ENCODE measurements at places on chromosomes 1 and 21.
A peak's percentile ranks its signal among the peaks of the same experiment; 100 is the strongest.

DNA sequence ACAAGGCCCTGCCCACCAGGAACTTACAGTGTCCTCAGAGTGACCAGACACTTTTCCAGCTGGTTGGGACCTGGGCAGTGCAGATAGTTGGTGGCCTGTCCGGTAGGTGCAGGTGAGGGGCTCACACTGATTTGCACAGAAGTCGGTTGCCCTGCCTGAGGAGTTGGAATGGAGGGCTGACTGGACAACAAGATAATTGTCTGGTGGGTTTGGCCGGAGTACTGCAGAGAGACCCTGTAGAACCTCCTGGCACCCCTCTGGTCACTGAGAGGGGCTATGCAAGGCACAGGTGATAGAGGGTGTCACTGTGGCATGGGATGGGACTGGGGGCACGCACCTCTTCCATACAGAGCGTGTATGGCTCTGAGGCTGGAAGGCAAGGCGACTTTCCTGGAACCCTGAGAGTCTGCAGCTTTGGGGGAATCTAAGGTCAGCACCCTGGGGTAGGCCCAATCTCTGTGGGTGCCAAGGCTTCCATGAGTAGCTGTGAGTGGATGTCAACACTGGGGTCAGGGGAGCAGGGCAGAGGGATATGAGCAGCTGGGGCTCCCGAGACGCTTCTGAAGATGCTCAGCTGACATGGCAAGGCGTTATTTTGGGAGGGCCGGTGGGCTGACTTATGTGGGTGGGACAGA lies 7.6 kb upstream of the PLA2G2D start:
- DNase-seq: no peak

GRCh38 chr1:104636581-104636980 lies 886.9 kb downstream of the AMY1C start:
- no peak for DNase-seq

DNA sequence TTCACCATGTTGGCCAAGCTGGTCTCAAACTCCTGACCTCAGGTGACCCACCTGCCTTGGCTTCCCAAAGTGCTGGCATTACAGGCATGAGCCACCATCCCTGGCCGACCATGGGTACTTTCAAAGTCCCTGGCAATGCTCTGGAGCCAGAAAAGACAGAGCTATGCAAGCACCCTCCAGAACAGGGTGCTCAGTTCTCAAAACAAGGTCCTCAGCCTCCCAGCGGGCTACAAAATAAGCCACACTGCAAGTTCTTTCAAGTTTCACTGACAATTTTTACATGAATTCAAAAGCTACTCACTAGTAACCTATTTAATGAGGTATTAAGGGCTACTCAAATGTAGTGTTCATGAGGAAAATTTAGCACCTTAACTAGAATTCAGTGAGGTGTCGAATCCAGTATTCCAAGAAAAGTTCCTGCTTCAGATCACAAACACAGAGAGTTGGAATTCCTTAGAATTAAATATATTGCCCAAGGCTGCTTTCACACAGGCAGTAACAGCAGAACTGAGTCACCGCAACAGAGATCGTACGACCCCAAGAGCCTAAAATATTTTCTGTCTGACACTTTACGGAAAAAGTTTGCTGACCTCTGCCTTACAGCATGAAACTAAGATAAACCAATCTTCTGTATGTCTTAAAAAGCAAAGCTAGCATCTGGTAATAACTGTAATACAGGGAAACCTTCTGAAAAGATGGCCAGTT lies 60.7 kb downstream of the HSF2BP start:
- no peak for DNase-seq

- no peak for DNase-seq
Observed at GRCh38 chr1:115748401-115749150, 19.9 kb downstream of the CASQ2 start.

DNA sequence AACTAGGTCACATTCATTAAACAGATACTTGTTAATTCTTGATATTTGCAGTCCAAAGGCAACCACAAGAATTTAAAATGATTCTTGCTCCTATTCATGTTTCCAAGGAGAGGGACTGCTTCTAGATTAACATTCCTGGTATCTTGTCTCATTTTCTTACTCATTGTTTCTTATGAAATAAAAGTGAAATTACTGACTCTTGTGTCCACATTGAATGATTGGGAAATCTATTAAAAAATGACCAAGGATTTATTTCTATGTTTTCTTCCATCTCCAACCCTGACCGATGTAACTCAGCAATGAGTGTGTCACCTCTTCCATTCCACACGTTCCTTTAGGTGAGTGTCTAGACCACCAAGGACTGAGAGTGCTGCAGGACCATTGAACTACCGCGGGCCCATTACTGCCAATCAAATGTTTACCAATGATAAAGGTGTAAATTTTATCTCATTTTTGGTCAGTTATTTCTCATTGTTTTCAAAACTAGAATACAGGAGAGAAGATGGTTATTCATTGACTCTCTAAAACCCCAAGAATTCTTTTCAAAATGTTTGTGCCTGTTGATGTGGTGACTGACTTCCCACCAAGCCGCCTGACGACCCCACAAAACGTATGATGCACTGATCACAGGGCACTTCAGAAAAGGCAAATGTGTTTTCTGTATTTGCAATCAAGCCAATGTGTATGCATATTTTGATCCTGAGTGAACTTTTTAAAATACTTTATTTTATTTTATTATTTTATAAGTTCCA lies 414.6 kb upstream of the PTBP2 start:
- no peak for DNase-seq

GRCh38 chr1:92929461-92929860 lies 31.8 kb downstream of the DIPK1A start:
- no peak for DNase-seq

DNA sequence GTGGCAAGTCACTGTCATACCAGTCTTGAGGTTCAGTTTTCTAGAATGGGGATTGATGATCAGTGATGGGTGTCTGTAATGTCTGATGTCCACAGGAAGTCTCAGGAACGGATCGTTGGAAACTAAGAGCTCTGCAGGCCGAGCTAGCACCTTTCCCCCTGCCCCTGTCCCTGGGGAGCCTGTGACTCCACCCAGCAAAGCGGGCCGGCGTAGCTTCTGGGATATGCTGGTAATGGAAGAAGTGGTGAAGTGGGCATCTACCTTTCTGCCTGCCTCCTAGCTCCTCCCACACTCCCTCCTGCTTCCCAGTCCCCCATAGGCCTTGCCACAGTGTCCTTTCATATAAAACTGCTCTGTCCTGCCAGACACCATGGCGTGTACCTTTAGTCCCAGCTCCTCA lies 13.4 kb downstream of the HYI start:
- DNase-seq: no peak

GRCh38 chr1:173112129-173112528 lies 61.4 kb upstream of the TNFSF18 start:
- DNase-seq: no peak

DNA sequence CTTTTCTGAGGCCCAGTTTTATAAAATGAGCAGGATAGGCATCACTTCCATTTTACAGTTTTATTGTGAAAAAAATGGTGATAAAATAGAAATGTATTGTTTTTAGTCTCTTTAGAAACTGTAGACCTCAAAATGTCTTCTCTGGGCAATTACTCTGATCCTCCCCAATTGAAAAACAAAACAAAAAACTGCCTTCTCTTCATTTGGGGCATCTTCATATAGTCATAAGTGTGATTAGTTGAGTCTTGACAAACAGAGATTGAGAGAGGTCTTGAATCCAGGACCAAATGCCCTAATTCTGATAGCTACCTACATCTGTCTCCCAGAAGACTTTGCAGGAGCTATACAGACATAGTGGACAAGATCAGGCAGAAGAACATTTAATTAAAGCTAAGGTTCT lies 62.9 kb downstream of the LRRC8C start:
- DNase-seq: no peak

DNA sequence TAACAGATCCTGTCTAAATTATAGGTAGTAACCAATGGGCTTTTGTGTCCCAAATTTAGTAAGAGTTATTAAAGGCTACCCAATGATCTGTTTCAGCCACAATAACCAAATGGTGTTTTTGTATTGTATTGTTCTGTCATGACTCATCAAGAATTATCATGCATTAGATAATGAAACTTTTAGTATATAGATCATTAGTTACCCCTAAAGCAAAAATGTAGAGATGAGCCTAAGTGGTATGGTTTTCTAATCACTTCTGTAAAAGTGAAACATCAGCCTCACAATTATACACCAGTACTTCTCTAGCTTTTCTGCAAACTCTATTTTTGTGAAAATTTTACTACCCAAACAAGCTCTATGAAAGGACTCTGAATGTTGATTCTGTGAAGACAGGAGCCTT lies 71.4 kb downstream of the LRRC7 start:
- DNase-seq: no peak

GRCh38 chr1:180424848-180425457 lies 77.4 kb downstream of the ACBD6 start:
- no peak for DNase-seq

DNA sequence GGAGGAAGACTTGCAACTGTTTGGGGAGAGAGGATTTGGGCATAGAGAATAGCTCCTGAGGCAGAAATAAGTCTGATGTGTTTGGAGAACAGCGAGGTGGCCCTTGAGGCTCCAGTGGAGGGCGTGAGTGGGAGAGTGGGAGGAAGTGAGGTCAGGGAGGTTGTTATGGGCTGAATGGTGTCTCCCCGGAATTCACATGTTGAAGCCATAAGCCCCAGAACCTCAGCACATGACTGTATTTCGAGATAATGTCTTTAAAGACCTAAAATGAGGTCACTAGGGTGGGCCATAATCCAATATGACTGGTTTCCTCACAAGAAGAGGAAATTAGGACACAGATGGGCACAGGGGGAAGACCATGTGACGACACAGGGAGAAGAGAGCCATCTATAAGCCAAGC lies 17.9 kb upstream of the APP start:
- DNase-seq: no peak

DNA sequence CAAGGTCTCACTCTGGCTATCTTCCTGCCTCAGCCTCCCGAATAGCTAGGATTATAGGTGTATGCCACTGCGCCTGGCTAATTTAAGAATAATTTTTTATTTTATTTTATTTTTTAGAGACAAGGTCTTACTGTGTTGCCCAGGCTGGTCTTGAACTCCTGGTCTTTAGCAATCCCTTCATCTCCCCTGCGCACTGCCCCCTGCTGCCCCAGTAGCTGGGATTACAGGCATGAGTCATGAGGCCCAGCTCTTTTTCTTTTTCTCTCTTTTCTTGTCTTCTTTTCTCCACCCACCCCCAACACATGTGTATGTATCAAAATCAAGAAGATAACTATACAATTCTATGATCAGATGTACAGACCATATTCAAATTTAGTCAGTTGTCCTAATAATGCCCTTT lies 87.2 kb downstream of the PEX14 start:
- no peak for DNase-seq

- DNase-seq: no peak
Observed at GRCh38 chr1:17032741-17033140, 21.0 kb upstream of the ATP13A2 start.

- no peak for DNase-seq
Observed at GRCh38 chr1:9019896-9020295, 6.3 kb downstream of the SLC2A7 start.

- DNase-seq: no peak
Observed at GRCh38 chr1:84271441-84272151, 29.9 kb upstream of the SAMD13 start.

GRCh38 chr1:116367256-116367945 lies 5.6 kb upstream of the ATP1A1 start:
- no peak for DNase-seq

- DNase-seq: no peak
Observed at GRCh38 chr21:36732217-36732616, 33.3 kb downstream of the SIM2 start.

GRCh38 chr1:9538669-9539164 lies 548 bp upstream of the SLC25A33 start:
- DNase-seq: peak; percentile 7

- no peak for DNase-seq
Observed at GRCh38 chr21:45403133-45403824, 1.7 kb upstream of the COL18A1 start.

DNA sequence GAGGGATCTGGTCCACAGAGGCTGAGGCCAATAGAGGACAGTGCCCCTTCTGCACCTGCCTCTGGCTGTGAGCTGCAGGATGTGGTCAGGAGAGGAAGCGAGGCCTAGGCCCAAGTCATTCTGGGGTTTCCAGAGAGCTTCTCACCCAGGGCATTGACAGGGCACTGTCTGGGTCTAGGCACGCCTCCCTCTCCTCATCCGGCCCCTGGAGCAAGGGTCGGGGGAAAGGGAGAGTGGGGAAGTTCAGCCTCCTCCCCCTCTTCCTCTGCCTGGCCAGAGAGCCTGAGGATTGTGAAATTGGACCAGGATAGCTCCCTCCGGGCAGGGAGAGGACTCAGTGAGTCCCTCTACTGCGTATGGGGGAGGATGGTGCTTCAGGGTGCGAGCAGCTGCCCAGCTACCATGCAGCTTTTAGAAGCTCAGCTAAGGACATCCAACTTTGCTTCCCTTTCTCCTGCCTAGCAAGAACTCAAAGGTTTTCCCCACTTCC lies 6.3 kb upstream of the INAVA start:
- DNase-seq: no peak

GRCh38 chr1:78005755-78006154 lies 1.0 kb downstream of the DNAJB4 start:
- DNase-seq: no peak

- DNase-seq: no peak
Observed at GRCh38 chr1:172019976-172020375, 178.7 kb downstream of the DNM3 start.

GRCh38 chr1:25472471-25472870 lies 41.8 kb downstream of the MACO1 start:
- DNase-seq: peak; percentile 70

DNA sequence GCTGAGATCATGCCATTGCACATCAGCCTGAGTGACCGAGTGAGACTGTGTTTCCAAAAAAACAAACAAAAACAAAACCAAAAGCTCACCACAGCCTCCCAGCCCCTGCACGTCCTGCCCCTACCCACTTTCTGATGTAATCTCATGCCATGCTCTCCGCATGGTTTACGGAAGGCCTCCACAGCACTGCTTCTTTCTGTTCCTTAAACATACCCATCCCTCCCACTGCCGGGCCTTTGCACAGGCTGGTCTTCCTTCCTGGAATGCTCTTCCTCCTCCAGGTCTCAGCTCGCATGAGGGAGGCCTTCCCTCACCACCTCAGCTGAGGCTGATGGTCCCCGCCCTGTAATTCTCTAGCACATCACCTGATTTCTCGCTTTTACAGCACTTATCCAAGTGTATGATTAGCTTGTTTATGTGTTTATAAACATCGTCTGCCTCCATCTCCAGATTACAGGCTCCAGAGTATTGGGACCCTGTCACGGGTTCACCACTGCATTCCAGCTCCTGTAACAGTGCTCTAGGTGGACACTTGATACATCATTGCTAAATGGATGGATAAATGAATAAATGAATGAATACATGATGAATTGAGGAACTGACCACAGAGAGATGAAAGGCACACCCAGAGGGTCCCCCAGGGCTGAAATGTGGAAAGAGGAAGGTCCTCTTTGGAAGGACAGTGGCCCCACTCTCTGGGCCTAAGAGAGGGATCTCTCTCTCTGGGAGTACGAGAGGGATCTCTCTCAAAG lies 22.1 kb downstream of the TCEA3 start:
- DNase-seq: no peak

DNA sequence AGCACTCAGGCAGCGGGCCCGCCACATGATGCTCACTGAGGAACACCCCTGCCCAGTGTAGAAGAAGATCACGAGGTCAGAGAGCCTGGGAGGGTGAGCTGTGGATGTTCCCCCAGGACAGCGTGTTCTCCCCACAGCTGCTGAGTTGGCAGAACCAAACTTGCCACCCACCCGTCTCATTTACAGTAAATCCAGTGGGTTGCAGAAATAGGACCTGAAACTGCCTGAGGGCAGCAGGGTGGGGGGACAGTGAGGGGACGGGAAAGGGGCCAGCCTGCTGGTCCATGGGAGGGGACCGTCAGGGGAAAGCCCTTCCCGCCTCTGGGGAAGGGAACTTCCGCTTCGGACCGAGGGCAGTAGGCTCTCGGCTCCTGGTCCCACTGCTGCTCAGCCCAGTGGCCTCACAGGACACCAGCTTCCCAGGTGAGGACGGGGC lies at the start of gene C1QB:
TSS of gene C1QB (plus strand) at position 356 of the 436 bp plus-strand sequence. CDS start 6,227 bp downstream, outside the sequence.
- peak; percentile 57 for DNase-seq

All from dorsolateral prefrontal cortex (tissue), 122 donors.